Cortex of kidney (tissue), 1 donor: ENCODE measurements at places on chromosomes 7 and 10.

DNA sequence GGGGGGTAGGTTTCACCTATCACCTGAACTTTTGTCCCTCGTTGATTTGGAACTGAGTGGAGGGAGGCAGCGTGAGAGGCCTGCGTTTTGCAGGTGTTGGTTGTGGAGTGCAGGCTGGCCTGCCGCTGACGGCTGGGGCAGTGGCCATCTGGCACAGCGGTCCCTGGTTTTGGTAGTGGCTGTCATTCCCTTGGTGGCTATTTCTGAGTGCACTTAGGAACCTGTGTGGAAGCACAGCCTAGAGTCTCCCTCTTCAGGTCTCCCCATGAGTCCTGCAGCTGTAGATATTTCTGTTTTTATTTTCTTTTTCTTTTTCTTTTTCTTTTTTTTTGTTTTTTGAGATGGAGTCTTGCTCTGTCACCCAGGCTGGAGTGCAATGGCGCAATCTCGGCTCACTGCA, 129.2 kb downstream of the CUL2 start:
- DNase-seq: no peak

DNA sequence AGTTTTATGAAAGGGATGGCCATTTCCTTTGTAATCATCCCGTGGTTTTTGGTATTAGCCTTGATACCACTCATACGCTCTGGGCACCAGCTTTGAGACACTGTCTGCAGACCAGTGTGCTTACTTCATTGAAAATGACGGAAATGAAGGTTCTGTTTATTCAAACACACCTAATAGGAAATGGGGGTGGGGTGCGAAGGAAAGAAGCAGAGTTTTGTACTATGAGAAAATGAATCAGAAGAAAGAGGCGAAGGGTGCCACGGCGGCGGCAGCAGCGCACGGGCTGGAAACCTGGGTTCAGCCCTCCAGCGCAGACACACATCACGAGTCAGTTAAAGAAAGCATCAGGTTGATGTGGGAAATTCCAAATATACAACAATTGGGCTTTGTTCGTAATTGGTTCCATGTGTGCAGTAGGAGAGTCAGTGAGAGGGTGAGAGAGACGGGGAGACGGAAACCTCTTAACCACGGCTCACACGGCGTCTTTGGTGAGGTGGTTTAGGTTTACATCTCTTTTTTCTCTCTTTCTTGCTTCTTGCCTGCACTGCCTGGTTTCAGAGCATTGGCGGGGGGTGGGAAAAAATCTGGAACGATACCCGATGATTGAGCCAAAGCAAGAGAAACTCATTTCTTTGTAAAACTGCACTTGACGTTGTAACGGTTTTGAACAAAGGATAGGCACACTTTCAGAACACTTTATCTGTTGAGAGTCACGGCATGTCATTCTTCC, 321.2 kb downstream of the FRMD4A start:
- DNase-seq: no peak

DNA sequence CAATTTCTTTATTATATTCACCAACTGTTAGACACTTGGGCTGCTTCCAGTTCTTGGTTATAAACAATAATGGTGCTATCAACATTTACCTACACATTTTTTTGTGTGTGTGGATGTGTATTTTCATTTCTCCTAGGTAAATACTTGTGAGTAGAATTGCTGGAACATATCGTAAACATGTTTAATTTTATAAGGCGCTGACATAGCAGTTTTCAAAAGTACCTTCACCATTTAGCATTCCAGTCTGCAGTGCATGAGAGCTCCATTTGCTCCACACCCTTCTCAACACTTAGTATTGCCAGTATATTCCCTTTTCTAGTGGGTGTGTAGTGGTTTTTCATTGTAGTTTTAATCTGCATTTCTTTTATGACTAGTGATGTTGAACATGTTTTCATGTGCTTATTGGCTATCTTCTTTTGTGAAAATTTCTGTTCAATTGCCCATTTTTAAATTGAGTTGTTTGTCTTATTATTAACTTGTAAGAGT, 59.6 kb upstream of the FAM204A start:
- DNase-seq: no peak

DNA sequence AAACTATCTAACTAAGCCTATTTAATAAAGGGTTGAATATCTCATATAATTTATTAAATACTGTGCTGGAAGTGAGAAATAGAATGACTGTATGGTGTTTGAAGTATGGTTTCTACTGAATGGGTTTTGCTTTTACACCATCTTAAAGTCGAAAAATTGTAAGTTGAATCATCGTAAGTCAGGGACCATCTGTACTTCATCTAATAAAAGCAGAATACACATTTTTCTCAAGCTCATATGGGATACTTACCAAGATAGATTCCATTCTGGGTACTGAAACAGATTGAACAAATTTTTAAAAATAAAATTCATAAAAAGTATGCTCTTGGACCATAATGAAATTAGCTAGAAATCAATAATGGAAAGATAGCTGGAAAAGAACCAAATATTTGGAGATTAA, 285.4 kb downstream of the CXCL12 start:
- no peak for DNase-seq
